ENCODE measurements at places on chromosomes 7 and 10. TPM values are rescaled to one million over a fixed set of nuclear protein-coding genes. Genes with fewer than 3 reads are reported as not detected.

DNA sequence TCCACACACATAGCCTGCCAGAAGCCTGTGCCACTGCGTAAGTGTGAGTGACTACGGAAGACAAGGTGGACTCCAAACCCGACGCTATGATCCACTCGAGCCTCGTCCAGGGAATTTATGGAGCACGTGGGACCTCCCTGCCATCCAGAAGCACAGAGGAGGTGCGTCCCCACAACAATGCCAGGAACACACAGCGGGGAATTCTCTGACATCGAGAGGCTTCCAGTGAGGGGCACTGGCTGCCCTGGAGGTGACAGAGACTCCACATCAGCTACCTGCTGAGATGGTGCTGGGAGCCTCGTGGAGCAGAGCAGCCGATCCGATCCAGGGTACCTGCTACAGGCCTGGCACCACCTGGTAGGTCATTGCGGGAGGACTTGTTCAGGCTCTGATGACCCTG lies 72.2 kb upstream of the INSIG1 start:
- DNase-seq, result no peak

MBL2 gene
- not detected for total RNA-seq

GRCh38 chr10:4672201-4672600 lies 153.8 kb upstream of the AKR1E2 start:
- DNase-seq, result no peak

GRCh38 chr10:69389827-69390490 lies 26.8 kb downstream of the TACR2 start:
- DNase-seq, result no peak

- DNase-seq, result no peak
These were observed 71.8 kb downstream of the OSBPL3 start for GRCh38 chr7:24908166-24908565.

GRCh38 chr7:128938544-128939074 lies 882 bp downstream of the IRF5 start:
- DNase-seq, result no peak

DNA sequence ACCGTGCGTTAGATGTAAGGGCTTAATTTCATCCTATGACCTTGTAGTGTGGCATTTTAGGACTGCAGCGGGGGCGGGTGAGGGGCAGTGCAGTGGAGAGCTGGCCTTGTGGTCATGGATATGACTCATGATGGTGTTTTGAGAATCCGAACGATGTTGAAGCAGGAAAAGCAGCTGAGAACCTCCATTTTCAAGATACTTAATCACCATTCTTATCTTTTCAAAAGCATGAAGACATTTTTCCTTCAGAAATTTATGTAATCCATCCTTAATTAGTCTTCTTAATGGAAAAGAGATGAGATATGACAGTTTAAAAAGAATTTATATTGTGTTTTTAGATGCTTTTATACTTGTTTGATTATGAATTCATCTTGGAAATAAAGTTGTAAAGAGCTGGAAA lies 9.6 kb downstream of the ATP5F1C start:
- no peak for DNase-seq

CHPF2 gene
- 40.1 TPM for total RNA-seq

ADAM22 gene
- 1.2 TPM for total RNA-seq

- DNase-seq, result no peak
These were observed 281.8 kb downstream of the KCNMA1 start for GRCh38 chr10:77355844-77356243.

GRCh38 chr10:103442031-103442461 lies 10.1 kb downstream of the CALHM2 start:
- DNase-seq, result no peak

DNA sequence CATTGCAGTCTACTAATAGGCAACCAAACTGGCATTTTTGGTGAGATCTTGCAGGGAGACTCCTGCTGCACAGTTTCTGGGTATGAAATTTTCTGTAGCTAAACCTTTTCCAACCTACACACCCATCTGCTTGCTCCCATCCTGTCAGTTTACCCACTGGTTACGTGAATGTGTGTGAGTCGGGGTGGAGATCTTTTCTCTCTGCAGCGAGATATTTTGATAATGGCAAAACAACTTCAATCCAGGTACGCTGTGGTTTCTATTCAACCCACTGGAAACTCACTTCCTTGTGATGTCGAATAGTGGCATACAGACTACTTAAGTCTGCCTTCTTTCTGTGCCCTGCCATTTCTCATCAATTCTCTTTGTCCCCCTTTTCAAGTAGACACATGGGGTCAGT lies 4.5 kb downstream of the PLEKHA1 start:
- no peak for DNase-seq

- DNase-seq, result no peak
These were observed 438 bp downstream of the ARID5B start for GRCh38 chr10:61901829-61902444.

RPS24 gene
- total RNA-seq, result 2,369 TPM

GRCh38 chr10:85447690-85448089 lies 918.9 kb downstream of the GRID1 start:
- no peak for DNase-seq

- DNase-seq, result no peak
These were observed 83.1 kb downstream of the SH3PXD2A start for GRCh38 chr10:103772096-103772845.

- no peak for DNase-seq
These were observed 243.2 kb downstream of the TCERG1L start for GRCh38 chr10:131068311-131068710.

MSMB gene
- total RNA-seq, result not detected

BICC1 gene
- total RNA-seq, result 150 TPM

TMEM213 gene
- total RNA-seq, result not detected

- no peak for DNase-seq
These were observed 141.2 kb downstream of the GLI3 start for GRCh38 chr7:42095791-42096190.

GRCh38 chr10:67629461-67629971 lies 66.5 kb downstream of the CTNNA3 start:
- peak; percentile 74 for DNase-seq

DNA sequence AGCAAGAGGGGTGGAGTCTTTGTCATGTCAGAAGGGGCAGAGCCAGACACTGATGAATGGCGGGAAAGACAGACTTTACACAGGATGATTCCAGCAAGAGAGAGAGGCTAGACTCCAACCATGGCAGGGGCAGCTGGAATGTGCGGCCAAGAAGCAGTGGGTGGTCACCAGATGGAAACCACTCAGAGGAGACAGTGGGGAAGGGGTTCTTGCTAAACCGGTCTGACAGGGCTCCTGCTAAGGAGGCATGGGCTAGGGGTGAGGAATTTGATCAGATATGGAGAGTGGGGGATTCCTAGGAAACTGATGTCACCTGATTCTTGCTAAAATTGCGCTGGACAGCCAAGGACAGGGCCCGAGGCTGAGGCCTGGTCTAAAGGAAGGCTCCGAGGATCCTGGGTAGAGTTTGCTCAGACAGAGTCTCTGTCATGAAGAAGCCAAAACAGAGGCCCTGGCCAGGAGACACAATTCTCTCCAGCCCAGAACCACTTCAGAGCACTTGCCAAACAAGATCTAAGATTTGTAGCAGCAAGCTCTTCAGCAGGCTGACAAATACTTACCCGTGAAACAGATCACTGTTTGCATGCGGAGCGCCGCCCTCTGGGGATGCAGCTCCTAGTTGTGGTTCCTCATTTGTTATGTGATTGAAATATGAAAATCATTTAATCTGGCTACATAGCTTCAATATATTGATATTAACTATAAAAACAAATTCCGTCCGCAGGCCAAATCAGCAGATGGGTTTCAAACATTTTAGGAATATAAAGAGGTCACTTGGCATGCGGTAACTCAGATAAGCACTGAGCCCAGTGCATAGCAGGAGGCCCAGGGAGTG lies 377.0 kb downstream of the TCERG1L start:
- DNase-seq, result no peak

- DNase-seq, result no peak
These were observed 57.8 kb downstream of the RASGEF1A start for GRCh38 chr10:43209074-43209455.

DNA sequence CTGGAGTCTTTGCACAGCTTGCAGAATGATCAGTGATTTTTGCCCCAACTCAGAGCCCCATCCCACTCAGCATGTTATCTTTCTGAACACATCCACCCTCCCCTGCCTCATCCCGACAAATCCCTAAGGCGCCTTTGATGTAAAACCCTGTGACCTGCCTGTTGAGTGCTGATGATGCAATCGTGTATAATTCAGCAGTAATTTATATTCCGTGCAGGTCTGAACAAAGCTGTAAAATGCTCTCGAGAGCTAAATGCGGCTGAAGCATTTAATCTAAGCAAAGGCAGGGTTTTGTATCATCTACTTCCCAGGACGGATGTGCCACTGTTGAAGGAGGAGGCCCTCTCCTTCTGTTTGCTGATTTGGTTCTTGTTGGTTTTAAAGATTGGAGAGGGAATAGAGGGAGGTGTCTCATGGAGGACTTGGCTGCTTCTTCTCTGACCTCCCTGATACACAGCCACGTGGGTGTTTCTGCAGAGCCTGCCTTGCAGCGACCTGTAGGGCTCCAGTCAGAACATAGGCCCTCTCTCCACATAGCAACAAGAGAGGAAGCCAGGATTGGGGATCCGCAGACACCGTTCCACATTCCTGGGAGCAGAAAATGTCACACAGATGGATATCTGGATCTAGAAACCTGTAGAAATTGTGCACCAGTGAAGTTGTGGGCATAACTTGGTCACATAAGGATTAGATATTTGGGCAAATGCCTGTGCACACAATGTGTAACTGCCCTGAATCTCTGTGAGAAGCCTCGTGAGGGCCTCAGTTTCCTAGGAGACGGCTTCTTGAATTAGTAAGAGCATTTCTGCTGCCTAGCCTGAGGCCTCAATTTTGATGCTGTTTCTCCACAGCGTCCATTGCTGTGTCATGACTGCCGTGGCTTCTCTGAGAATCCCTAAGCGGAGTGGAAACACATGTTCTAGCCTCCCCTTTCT lies 90.2 kb upstream of the AGK start:
- DNase-seq, result no peak

ERV3-1 gene
- total RNA-seq, result 9.7 TPM

DNA sequence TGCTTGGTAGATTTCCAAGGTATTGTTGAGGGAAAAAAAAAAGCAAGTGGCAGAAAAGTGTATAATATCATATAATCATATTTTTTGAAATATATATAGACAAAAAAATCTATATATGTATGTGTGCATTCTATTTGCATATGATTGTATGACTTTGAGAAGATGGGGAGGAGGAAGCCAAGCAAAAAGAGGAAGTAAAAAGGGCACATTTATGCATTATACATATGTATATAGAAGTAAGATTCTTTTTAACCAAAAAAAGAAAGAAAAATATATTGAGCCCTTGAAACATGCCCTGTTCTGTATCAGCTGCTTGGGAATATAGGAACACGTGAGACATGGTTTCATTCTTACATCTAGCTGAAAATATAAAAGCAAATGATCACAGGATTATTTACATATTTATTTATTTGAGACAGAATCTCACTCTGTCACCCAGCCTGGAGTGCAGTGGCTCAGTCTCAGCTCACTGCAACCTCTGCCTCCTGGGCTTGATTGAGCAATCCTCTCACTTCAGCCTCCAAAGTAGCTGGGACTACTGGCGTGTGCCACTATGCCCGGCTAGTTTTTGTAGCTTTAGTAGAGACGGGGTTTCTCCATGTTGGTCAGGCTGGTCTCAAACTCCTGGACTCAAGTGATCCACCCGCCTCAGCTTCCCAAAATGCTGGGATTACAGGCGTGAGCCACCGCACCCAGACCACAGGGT lies 18.0 kb upstream of the SLF2 start:
- DNase-seq, result no peak

GRCh38 chr7:15073301-15073700 lies 170.8 kb upstream of the DGKB start:
- no peak for DNase-seq

LRRD1 gene
- not detected for total RNA-seq

GRCh38 chr7:23022258-23022769 lies 8.4 kb upstream of the HYCC1 start:
- DNase-seq, result no peak

GRCh38 chr7:74290981-74291441 lies 1.8 kb downstream of the CLIP2 start:
- no peak for DNase-seq

MYH16 gene
- 1.4 TPM for total RNA-seq

DNA sequence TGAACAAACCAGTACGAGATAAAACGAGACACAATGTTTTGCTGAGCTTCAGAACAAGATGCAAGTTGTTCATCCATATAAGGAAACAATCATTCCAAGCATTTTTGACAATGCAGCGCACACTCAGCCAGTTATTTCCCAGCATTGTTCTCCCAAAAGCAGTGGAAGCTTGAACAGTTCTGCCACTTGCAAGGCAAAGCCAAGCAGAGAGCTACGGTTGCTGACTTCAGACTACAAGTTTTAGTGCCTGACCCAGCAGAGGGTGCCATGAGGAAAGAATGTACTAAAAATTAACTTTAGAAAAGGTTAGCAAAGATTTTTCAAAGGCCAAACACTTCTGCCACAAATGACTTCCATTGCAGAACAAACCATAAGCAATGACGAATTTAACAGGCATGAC lies 152.5 kb downstream of the SLC25A13 start:
- peak; percentile 83 for DNase-seq

DNA sequence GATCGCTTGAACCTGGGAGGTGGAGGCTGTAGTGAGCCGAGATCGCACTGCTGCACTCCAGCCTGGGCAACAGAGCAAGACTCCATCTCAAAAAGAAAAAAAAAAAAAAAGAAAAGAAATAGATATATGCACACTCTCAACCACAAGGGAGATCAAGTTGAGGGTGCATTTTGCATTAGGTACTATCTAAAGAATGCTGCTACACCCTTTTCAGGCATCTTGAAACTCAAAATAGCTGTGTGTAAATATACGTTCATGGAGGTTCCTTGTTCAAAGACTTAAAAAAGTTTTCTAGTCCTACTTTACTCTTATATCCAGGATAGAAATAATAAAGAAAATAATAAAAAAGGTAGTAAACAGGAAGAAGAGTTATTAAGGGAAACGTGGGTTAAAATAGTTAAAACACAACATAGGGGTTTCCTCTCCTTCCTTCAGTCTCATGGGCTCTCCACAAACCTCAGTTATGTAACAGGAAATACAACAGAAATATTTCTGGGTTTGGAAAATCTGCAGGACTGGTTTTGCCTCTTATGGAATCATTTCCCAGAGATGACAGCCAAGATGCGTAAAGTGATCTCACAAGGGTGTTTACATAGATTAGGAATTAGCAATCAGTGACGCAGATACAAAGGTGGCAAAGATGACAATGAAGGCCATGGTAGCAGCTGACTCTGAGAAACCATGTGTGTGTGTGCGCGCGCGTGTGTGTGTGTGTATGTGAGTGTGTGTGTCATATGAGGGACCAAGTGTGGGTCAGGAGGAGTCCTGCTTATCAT lies 15.1 kb downstream of the STEAP4 start:
- DNase-seq, result no peak

SKIDA1 gene
- 0.52 TPM for total RNA-seq

FAM13C gene
- total RNA-seq, result not detected

- DNase-seq, result no peak
These were observed 8.5 kb downstream of the AHR start for GRCh38 chr7:17307000-17307399.

- no peak for DNase-seq
These were observed 222.8 kb downstream of the RELN start for GRCh38 chr7:103766660-103767059.

STARD3NL gene
- total RNA-seq, result 79.4 TPM

DNA sequence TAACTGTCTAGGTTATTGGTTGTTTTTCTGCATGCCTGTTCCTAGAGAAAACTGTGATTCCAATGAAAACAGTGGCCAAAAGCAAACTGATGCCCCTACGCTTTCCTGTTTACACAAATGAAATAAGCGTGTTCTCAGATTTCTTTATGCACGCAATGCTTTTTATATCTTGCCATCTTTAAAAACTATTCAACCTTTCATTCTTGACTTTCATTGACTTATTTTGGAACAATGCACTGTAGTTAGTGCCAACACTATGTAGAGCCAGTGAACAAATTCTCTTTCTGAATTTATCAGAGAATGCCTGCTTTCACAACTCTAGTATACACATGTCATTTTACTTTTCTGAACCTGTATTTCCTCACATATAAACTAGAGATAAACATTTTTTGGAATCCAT lies 86.6 kb downstream of the CABCOCO1 start:
- no peak for DNase-seq

ATOH7 gene
- total RNA-seq, result 0.58 TPM
